Glomerular endothelial cell (primary cell): ENCODE measurements at places on chromosomes 16 and 17. TPM values are rescaled to one million over a fixed set of nuclear protein-coding genes. Genes with fewer than 3 reads are reported as not detected.

DNA sequence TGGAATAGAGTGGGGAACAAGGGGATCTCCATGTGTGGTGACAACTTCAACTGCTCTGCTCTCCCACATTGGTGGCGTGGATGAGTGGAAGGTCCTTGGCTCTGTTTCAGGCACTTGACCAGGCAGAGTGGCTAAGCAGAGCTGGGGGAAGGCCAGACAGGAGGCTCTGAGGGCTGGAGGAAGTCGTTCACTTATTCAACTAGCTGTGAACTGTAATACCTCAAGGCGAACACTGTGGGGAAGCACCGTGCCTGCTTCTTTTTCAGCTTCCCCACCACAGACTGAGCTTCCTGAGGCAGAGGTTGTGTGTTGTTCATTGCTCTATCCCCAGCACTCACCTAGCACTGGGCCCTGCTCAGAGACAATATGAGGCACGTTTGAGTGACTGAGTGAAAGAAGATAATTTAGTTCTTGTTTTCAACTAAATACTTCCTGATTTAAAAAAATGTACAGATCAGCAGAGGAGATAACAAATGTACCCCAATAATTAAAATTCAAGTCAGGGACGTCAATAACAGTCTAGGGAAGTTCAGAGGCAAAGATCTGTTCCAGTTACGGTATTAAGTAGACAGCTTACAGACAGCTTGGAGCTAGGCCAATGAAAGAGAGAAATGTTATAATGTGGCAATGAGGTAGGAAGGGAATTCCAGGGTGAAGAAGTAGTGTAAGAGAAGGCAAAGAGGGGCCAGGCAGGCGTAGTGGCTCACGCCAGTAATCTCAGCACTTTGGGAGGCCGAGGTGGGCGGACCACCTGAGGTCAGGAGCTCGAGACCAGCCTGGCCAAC is 34.7 kb downstream of the MYO18A start:
- DNase-seq: no peak

DNA sequence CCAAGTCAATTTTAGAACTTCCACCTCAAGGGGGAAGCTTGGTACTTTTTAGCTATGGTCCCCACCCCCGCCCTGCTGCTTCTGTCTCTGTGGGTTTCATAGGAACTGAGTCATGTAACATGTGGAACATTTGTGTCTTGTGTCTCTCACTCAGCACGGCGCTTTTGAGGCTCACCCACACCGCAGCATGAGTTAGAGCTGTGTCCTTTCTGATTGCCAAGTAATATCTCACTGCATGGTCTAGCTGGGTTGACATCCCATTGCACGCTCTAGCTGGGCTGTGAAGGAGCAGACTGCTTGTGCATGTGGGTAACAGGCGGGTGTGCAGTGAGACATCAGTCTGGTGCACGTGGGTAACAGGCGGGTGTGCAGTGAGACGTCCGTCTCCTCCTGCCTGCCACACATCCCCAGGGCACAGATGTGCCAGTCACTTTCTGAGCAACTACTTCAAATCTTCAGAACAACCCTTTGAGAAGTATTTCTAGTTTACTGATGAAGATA is 26.4 kb upstream of the SLC7A5 start:
- no peak for DNase-seq

- DNase-seq: no peak
These were observed 480 bp downstream of the TSR3 start for GRCh38 chr16:1351215-1351581.

DNA sequence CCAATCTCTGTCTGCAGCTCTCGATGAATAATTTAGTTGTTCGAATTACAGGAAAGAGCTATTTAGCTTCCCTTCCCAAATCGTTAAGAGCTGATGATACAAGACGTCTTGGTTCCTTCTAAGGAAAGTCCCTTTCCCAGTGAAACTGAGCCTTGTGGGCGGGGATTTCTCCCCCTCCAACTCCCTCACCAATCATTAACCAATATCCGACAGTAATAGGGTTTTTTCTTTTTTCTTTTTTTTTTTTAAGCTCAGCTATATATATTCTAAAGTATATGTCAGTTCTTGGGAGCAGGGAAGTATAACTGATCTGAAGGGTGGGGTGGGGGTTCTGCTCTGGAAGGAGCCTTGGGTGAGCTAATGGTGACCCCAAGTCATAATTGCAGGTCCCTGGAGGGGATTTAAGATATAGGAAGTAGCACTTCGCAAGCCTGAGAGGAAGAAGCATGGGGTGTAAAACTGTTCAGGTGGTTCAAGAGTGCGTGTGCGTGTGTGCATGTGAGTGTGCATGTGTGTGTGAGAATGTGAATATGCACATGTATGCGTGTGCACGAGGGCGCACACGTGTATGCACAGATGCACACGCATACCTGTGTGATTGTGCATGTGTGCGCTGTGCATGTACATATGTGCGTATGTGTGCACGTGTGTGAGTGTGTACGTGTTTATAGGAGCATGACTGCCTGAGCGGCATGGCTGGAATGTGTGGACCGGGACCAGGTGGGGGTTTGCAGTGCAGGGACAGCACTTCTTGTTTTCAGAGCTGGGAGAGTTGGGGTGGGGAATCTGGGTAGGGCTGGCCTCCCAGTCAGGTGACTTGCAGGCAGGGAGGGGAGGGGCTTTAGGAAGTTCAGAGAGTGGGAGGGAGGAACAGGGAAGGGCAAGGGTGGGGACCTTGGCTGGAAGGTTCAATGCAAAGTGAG is 42.7 kb downstream of the SOCS3 start:
- no peak for DNase-seq

DNA sequence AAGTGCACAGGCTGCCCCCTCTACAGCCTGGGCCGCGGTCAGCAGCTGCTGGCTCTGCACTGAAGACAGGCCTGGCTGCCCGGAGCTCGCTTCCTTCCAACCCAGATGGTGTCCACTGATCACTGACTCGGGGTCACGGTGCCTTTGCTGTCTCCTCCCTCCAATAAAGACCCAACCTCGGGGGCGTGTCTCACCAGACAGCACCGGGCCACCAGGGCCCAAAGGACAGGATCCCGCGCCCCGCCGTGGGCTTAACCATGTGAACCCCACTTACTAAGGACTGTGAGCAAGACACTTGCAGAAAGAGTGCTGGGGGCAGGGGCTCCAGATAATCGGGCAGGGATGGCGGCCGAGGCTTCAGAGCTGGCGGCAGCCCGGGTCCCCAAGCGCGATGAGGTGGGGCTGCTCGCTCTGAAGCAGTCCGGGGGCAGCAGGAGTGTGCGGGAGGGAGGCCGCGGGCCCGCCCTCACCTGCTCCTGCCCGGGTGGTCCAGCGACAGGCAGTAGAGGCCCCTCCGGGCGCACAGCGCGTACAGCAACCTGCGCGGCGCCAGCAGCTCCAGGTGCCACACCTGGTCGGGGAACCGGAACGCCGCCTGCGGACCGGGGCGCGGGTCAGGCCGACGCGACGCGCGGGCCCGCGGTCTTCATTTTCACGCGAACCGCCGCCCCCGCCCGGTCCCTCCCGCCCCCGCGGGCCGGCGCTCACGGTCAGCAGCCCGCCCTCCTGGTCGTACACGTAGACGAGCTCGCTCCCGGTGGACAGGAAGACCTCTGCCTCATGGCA is 502 bp downstream of the FAAP100 start:
- DNase-seq: no peak

Gene NEUROD2
- total RNA-seq: not detected in 2 replicates

Gene TP53TG3C
- not detected in 2 replicates for total RNA-seq

Gene TAT
- total RNA-seq: not detected in 2 replicates

Gene KRTAP3-1
- total RNA-seq: not detected in 2 replicates

Gene GPRC5B
- 54.4 and 109 TPM in 2 replicates for total RNA-seq
